Stimulated activated CD8-positive, alpha-beta memory T cell treated with anti-CD3 and anti-CD28 coated beads, Interleukin-4, amount 100 ng/mL, for 1 hour (primary cell): ENCODE measurements at places on chromosomes 2 and 18.

- no peak for DNase-seq
Observed at GRCh38 chr2:181046833-181047232, 66.4 kb downstream of the UBE2E3 start.

GRCh38 chr2:38515155-38516074 is 87.3 kb downstream of the HNRNPLL start:
- no peak for DNase-seq

DNA sequence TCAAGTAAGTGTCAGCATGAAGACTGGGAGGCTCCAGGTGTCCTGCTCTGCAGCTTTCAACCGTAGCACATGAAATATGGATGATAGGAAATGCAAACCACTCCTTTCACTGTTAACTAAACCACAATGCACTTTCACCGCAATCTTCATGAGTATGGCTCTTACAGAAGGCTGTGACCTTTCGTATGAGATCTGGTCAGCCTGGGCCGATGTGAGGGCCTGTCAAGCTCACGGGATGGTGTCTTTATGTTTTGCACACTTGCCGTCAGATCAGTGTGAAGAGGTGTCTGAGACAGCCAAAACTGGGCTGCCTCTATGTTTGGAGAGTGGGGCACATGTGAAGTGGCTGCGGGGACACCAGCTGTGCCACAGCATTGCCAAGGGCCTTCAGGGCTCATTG is 62.8 kb upstream of the AFF3 start:
- no peak for DNase-seq

DNA sequence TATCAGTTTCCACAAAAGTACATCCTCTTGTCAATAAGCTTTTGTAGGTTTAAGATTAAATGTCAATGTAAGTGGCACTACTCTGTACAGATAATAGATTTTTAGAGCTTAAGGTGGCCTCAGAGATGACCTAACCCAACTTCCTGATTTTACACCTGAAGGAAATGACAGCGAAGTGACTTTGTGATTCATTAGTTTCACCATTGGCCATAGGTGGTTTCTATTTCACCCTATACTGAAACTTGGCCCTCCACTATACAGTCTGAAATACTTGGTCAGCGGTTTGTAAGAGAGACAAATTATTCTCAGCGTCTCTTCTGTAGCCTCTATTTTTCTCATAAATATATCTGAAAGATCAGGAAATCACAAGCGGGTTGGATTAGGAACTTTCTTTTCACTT is 330.4 kb upstream of the FAM98A start:
- no peak for DNase-seq

DNA sequence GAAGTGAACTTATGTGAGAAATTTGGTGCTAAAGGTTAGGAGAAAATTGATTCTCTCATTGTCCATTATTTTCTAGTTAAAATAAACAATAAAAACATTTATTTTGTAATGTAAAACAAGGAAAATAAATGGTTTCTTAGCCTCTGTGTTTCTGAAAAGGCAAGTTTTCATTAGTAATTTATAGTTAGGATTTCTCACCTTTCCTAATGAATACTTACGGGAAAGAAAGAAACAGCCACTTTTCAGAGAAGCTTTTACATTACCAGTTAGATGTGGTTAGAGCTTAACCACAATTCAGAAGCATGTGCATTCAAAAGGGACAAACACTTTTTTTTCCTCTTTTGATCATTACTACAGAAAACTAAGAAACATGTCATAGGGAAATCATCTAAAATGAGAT is 18.8 kb downstream of the NEMP2 start:
- no peak for DNase-seq

- no peak for DNase-seq
Observed at GRCh38 chr2:151379169-151379568, 21.8 kb downstream of the TNFAIP6 start.

DNA sequence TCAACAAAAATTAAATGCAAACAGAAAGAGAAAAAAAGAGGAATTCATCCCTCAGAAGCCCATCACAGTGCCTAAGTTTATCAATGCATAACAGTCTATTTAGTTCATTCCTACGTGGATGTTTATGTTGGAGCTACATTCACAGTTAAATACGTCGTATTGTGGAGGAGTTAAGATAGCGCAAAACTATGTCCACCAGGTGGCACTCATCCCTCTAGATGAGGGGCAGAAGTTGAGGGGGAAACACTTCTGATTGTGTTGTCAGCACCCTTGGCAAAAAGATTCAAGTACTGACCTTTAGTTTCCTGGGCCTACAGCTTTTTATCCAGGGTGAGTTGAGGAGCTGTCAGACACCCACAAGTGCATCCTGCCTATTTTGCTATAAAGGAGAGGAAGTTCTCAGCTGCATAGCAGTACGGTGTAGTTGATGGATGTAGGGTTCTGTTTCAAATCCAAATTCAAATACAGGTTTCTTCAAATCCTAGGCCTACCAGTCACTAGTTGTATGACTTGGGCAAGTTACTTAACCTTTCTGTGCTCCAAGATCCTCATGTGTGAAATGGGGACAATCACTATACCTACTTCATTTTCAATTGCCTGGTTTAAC is 26.8 kb upstream of the MYO1B start:
- no peak for DNase-seq

DNA sequence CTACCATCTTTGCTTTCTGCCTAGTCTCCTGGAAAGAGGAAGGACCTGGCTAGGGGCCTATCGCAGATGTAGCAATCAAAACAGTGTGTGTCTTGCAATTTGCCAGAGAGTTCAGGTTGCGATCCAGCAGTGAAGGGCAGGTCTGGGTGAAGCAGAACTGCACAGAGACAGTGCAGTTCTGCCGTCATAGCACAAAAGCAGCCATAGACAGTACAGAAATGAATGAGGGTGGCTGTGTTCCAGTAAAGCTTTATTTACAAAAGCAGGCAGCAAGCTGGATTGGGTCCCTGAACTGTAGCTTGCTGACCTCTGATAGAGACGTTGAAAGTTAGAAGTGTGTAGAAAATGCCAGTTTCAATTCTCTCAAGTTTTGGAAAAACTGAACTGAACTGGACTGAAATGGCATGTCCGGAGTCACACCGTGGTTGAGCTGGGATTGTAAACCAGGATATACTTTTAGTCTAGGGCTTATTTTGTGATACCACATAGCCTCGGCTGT is 186.8 kb downstream of the LTBP1 start:
- no peak for DNase-seq
